Thoracic aorta endothelial cell (primary cell): ENCODE measurements at places on chromosomes 2 and 18. TPM values are rescaled to one million over a fixed set of nuclear protein-coding genes. Genes with fewer than 3 reads are reported as not detected.

The TMEM37 gene
- total RNA-seq, result 1.1 and 2.4 TPM in 2 replicates

The UGT1A10 gene
- total RNA-seq, result not detected in 2 replicates

The OLA1 gene
- total RNA-seq, result 154 and 167 TPM in 2 replicates

The BCL11A gene
- 0.27 TPM in 1 of 2 replicates, not detected in the other for total RNA-seq

The RNF144A gene
- total RNA-seq, result 11.0 and 15.7 TPM in 2 replicates

The CFAP221 gene
- total RNA-seq, result 0.27 TPM in 1 of 2 replicates, not detected in the other

The CHRND gene
- total RNA-seq, result not detected in 2 replicates

The ANO7 gene
- total RNA-seq, result 0.93 and 1.7 TPM in 2 replicates

The EGR4 gene
- not detected in 2 replicates for total RNA-seq

The CYP1B1 gene
- total RNA-seq, result 0.53 and 0.79 TPM in 2 replicates

The STPG4 gene
- total RNA-seq, result 0.13 and 0.65 TPM in 2 replicates

The CLEC4F gene
- not detected in 2 replicates for total RNA-seq

The SKOR2 gene
- not detected in 2 replicates for total RNA-seq

The CNTNAP5 gene
- not detected in 2 replicates for total RNA-seq

The ACMSD gene
- not detected in 2 replicates for total RNA-seq

The QPCT gene
- total RNA-seq, result 15.2 and 43.1 TPM in 2 replicates

The NT5C1B gene
- not detected in 2 replicates for total RNA-seq

The SERPINB4 gene
- total RNA-seq, result not detected in 2 replicates

The ICOS gene
- total RNA-seq, result not detected in 2 replicates

The CBLN2 gene
- total RNA-seq, result 0.07 and 0.27 TPM in 2 replicates

The LYPD1 gene
- total RNA-seq, result 2.5 and 58.1 TPM in 2 replicates

The GAREM2 gene
- total RNA-seq, result 1.1 TPM in 2 replicates

The PIKFYVE gene
- 45.6 and 52.9 TPM in 2 replicates for total RNA-seq

The TXNDC2 gene
- 0.07 TPM in 1 of 2 replicates, not detected in the other for total RNA-seq

The SLC4A3 gene
- 0.13 and 0.22 TPM in 2 replicates for total RNA-seq

The MAPK4 gene
- not detected in 2 replicates for total RNA-seq

The C2orf72 gene
- under 0.01 TPM in 1 of 2 replicates, not detected in the other for total RNA-seq

The MRPL33 gene
- total RNA-seq, result 136 and 151 TPM in 2 replicates

The SP140 gene
- 0.66 TPM in 1 of 2 replicates, not detected in the other for total RNA-seq

The CNDP1 gene
- total RNA-seq, result not detected in 2 replicates

The ASAP2 gene
- total RNA-seq, result 95.3 and 121 TPM in 2 replicates

The AGPS gene
- 89.2 and 91.5 TPM in 2 replicates for total RNA-seq

The KRTCAP3 gene
- 0.53 and 0.57 TPM in 2 replicates for total RNA-seq

The HNMT gene
- 15.4 and 15.7 TPM in 2 replicates for total RNA-seq

The ROCK2 gene
- 111 and 114 TPM in 2 replicates for total RNA-seq

The RNF125 gene
- 1.5 and 1.6 TPM in 2 replicates for total RNA-seq

The METTL21A gene
- total RNA-seq, result 14.5 and 25.7 TPM in 2 replicates

The ITGB6 gene
- 0.07 and 0.13 TPM in 2 replicates for total RNA-seq

The NUP35 gene
- total RNA-seq, result 28.3 and 32.9 TPM in 2 replicates

The XDH gene
- under 0.01 TPM in 2 replicates for total RNA-seq

The GAD1 gene
- 0.14 and 0.66 TPM in 2 replicates for total RNA-seq
